ENCODE measurements at places on chromosomes 12 and 14.

GRCh38 chr14:22002860-22003284, 329.3 kb upstream of the OR4E1 start:
- peak; percentile 54 for DNase-seq

GRCh38 chr12:74614426-74614825, 76.8 kb downstream of the ATXN7L3B start:
- no peak for DNase-seq

DNA sequence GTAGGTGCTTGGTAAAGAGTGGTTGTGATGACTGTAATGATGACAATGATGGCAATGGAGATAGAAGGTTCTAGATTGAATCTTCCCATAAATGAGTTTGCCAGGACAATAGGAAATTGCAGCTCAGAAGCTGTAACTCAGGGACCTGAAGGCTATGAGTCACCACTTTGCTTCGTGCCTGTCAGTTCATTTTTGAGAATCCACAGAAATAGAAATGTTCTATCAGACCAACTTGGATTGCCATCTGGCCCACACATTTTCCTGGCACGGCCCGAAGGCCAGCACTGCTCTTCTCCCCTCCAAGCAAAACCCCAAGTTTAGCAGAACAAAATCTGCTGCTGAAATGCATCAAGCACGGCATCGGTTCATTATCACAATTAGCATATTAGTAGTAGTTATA, 1127.0 kb downstream of the BCL11B start:
- DNase-seq = no peak

DNA sequence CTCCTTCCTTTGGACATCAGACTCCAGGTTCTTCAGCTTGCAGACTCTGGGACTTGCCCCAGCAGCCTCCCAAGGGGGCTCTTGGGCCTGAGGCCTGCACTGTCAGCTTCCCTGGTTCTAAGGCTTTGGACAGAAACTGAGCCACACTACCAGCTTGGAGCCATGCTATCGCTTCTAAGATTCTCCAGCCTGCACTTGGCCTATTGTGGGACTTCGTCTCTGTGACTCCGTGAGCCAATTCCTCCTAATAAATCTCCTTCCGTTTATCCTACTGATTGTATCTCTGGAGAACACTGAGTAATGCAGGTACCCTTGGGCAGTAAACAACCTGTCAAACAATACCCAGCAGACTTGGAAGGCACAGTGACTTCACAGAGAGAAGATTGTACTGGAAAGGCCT, 24.9 kb upstream of the RHOJ start:
- DNase-seq = no peak
